ENCODE measurements at places on chromosomes 2 and 18. TPM values are rescaled to one million over a fixed set of nuclear protein-coding genes. Genes with fewer than 3 reads are reported as not detected.

- no peak for ATAC-seq
These were observed 428 bp downstream of the TCF4 start for GRCh38 chr18:55587418-55588110.

Gene FBXO15
- total RNA-seq = 2.4 TPM

DNA sequence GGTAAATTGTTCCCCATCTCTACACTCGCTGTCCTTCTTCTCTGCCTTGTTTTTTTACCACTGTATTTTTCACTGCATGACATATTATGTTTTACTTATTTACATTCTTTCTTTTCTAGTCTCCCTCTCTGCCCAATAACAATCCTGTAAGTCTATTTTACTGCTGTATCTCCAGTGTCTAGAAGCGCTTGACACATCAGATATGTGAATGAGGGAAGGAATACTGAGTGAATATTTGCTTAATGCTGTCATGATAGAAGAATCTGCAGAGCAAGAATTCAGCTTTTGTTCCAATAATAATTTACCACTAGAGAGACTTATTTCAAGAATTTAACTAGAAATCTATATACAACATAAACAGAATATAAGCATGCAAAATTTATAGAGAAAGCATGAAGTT is 99.5 kb downstream of the GALNT13 start:
- ATAC-seq = peak; percentile 24

Gene IDH1
- total RNA-seq = 157 TPM
